NCI-H748 treated with DMSO at 0.1 percent for 48 hours (cell line): ENCODE measurements at places on chromosomes 2 and 18.

- DNase-seq: no peak
These were observed 249.4 kb upstream of the UBE2E3 start for GRCh38 chr2:180730976-180731375.

DNA sequence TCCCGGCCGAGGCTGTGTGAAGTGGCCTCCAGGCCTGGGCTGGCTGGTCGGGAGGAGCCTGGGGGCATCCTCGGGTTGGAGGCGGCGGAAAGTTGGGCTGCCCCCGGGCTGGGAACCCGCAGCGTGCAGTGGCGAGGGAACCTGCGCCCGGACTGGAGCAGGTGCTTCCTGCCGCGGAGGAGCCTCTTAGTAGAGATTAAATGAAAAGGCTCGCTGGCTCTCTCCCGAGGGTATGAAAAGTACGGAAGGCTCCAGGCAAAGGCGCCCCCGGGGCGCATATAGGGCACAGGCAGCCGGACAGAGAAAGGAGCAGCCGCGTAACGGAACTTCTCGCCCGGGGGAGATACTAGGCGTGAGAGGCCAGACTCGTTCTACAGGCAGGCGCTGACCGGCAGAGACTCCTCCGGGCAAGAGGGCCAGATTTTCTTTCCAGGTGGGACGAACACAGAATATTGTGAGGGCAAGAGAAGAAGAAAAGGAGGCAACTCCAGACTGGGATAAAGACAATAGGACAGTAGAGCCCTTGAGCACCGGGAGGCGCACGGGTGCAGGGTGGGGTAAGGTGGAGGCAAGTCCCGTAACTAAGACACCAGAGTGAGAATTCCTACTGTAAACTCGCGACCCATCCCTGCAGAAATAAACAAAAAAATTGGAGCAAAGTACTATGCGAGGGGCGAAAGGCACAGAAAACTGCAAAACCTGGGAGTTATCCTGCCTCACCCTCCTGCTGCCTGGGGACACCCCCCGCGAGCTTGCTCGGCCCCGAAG is 816 bp downstream of the CDH2 start:
- DNase-seq: peak; percentile 40

DNA sequence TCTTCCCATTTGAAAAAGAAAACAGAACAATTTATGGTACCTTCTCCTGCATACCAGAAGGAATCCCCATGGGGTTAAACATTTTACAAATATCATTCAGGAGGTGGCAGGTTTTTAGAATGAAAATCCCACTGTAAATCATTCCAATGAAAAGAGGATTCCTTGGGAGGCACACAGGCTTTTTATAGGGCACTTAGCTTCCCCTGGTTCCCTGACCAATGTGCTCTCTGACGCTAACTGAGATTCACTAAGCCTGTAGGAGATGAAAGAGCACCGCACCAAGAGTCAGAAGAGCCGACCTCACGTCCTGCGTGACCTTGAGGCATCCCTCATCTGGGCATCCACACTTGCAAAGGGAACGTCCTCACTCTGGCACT is 82.5 kb downstream of the CMPK2 start:
- DNase-seq: no peak

DNA sequence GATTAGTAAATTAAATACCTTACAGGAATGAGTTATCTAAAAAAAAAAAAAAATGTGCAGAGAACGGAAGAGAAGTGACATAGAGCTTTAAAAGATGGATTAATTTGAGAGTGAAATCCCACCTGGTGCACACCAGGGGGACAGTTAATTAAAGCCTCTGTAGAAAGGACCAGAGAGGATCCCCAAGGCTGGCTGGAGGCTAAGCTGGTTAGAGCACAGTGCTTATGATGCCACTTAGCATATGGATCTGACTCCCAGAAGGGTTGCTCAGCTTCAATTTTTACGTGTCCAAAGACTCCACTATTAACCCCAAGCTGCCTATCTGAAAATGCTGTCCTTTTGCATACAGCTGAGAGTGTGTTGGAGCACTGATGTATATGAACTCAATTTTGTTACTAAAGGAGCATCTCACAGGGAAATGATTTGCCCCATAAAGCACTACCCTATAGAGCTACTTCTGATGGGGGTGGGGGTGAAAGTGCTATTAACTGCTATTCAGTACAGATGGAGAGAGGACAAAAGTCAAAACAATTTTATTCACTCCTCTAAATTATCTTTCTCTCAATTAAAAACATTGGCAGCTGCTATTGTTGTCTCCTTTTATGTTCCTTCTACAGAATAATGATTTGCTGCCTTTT is 15.2 kb upstream of the SLC8A1 start:
- DNase-seq: peak; percentile 67

DNA sequence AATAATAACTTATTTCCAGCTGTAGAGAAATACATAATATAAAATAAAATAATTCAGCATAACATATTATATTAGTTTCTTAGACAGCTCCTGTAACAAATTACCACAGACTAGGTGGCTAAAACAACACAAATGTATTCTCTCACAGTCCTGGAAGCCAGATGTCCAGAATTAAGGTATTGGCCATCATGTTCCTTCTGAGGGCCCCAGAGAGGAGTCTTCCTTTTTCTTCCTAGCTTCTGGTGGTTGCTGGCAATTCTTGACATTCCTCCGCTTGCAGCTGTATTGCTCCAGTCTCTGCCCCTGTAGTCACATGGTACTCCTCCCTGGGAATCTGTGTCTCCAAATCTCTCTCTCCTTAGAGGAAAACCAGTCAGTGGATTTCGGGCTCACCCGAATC is 146.8 kb downstream of the RBM43 start:
- no peak for DNase-seq

DNA sequence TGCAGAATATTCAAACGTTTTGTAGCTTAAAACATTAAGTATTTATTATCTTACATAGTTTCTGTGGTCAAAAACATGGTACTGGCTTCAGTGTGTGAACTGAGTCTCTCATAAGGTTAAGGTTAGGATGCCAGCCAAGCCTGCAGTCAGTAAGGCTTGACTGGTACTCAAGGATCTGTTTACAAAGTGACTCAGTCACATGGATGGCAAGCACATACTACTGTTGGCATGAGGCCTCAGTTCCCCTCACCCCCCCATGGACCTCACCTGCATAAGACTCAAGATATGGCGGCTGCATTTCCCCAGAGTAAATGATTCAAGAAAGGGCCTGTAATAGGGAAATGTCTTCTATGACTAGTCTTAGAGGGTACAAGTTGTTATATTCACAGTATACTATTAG is 1167.5 kb downstream of the DPP10 start:
- no peak for DNase-seq

GRCh38 chr18:8003878-8004675 is 437.0 kb downstream of the PTPRM start:
- DNase-seq: no peak
